ENCODE measurements at places on chromosomes 3 and 15. TPM values are rescaled to one million over a fixed set of nuclear protein-coding genes. Genes with fewer than 3 reads are reported as not detected.

GOLGA6A gene
- total RNA-seq = 0.40 TPM

- H3K4me1 ChIP-seq = peaks cover 16% of the 10 kb centered on the region
- no peak overlapping the region for H3K27ac ChIP-seq
- no peak overlapping the region for H3K4me3 ChIP-seq
- peaks cover 4% of the 10 kb centered on the region for H3K36me3 ChIP-seq
These were observed 185.0 kb downstream of the TIGIT start for GRCh38 chr3:114478801-114479200.

GRCh38 chr3:99760629-99761028, 57.0 kb upstream of the CMSS1 start:
- H3K4me3 ChIP-seq = no peak overlapping the region
- H3K27me3 ChIP-seq = peaks cover 27% of the 10 kb centered on the region
- no peak overlapping the region for H3K27ac ChIP-seq
- H3K36me3 ChIP-seq = no peaks in the 10 kb centered on the region
- H3K4me1 ChIP-seq = no peaks in the 10 kb centered on the region

FBLN2 gene
- total RNA-seq = 2.6 TPM

- H3K4me1 ChIP-seq = peaks cover 10% of the 10 kb centered on the region
- no peak overlapping the region for H3K4me3 ChIP-seq
- no peaks in the 10 kb centered on the region for H3K27me3 ChIP-seq
- H3K36me3 ChIP-seq = no peaks in the 10 kb centered on the region
- no peak overlapping the region for H3K27ac ChIP-seq
These were observed 2.2 kb downstream of the DNAH1 start for GRCh38 chr3:52318186-52318816.

SLC51B gene
- not detected for total RNA-seq

- no peak overlapping the region for H3K27ac ChIP-seq
- H3K4me3 ChIP-seq = no peak overlapping the region
- no peak for DNase-seq
These were observed 61.7 kb downstream of the FMN1 start for GRCh38 chr15:33132722-33133345.

DNA sequence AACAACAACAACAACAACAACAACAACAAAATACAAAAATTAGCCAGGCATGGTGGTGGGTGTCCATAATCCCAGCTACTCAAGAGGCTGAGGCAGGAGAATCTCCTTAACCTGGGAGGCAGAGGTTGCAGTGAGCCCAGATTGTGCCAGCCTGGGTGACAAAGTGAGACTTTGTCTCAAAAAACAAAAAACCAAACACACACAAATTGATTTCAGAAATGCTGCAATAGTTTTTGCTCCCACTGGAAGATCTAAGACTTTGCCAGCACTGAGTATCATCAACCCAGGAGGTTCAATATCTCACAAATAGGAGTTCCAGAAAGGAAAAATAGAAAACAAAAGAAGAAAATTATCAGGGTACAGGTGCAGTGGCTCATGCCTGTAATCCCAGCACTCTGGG, 16.2 kb upstream of the CCR8 start:
- no peak overlapping the region for H3K4me3 ChIP-seq
- H3K27ac ChIP-seq = no peak overlapping the region
- peaks cover 14% of the 10 kb centered on the region for H3K27me3 ChIP-seq

- H3K4me3 ChIP-seq = no peak overlapping the region
- no peak for DNase-seq
- H3K4me1 ChIP-seq = peaks cover 6% of the 10 kb centered on the region
- peaks cover 4% of the 10 kb centered on the region for H3K36me3 ChIP-seq
- no peak overlapping the region for H3K27ac ChIP-seq
These were observed 27.0 kb upstream of the LPP start for GRCh38 chr3:188126934-188127333.

Measured in activated naive CD8-positive, alpha-beta T cell treated with anti-CD3 and anti-CD28 coated beads, Interleukin-2, amount 10 ng/mL, durations not matched to agents 7 days and 5 days (primary cell).